ENCODE measurements at places on chromosomes 5 and 9.

DNA sequence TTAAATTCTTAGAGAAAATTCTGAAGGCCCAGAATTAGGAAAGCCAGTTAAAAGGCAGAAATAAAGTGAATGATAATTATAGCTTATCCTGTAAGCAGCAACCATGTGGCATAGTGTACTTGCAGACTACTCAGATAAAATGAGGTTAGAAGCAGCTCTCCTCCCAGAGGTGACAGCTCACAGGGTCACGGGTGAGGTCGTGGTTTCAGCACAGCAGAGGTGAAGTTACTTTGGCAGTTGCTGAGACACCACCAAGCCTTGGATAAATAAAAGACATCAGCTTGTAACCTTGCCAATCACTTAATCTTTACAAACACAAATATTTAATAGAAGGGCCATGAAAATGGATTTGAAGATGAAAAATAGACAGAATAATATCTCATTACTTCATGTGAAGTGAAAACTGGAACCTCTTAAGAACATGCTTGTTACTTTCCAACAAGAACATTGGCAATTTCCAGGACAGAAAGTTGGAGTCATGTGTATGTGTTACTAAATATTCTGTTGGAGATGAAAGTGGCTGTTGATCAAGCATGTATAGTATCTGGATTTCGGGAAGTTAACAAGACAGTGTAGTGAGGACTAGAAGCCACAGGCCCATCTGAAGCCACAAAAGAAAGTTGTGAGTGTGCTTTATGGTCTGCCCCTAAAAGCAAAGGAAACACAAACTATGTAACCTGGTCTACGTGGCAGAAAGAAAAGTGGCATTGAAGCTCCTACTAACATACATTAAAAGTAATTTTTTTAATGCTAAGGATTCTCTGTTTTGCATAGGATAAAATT lies 134.4 kb downstream of the ERCC6L2 start:
- DNase-seq, result no peak

DNA sequence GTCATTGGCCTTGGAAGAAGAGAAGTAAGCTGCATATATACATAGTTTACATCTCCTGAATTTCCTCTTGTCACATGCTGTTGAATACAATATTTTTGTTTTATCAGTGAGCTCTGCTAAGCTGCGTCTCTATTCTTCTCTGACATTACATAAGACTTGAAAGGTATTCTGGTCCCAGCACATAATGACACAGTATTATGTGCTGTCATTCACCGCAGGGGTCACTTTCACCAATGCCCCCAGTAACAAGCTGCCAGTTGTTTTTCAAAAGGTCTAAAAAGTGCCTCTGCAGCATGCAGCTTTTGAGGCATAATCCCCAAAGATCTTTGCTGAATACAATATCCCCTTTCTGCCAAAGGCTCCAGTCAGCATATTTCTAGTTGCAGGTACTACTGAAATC lies 349.0 kb upstream of the FAM174A start:
- DNase-seq, result no peak

- no peak for DNase-seq
These were observed 6.8 kb upstream of the SLC2A6 start for GRCh38 chr9:133485531-133486260.

DNA sequence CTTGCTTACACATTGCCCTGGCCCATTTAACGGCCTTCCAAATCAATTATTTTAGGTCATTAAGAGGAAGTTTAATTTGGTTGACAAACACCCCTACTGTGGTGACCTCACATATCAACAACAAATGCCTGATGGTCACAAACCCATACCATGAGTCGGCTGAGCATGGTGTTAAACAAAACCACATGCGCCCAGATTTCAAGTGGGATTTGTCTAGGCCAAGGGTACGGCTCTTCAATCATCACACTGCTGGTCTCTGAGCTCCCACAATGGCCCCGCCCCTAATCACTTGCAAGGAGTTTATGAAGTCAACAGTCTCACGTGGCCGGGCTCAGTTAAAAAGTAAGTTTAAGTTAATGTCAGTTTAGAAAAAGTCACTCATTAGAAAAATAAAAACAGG lies 243.8 kb downstream of the CRB2 start:
- DNase-seq, result no peak

DNA sequence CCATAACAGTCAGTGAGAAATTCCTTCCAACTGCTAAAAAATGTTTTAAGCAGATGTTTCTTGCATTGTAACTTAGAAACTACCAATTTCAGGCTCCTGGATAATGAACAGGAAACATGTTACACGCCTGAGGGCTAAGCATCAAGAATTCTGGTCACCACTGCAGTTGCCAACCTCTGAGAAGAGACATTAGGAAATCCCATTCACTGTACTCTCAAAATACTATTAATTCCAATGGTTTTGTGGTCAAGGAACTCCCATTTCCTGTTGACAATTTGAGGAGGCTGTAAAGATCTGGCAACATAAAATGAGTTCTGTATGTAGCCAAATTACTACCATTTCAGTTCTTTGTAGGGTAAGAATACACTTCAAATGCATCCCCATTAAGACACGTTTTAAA lies 456.0 kb upstream of the MEF2C start:
- no peak for DNase-seq

GRCh38 chr9:35844628-35845270 lies 15.7 kb downstream of the TMEM8B start:
- no peak for DNase-seq

DNA sequence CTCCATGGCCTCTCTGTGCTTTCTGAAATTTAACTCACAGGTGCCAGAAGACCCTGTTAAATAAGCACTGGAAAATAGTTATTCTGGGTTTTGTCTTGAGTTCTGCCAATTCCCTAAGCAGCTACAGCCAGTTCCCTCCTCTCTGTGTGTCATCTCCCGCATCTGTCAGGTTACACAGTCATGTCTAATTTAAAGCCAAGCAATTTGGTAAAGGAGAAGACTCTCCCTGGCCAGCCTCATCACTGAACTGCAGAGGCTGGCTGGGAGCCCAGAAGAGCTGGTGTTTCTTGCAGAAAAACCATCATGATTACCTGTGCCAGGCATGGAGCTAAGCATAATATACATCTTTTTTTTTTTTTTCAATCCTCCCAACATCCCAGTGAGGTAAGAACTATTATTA lies 141.3 kb upstream of the ZNF366 start:
- no peak for DNase-seq

- DNase-seq, result no peak
These were observed 650.3 kb downstream of the CCDC171 start for GRCh38 chr9:16202914-16203728.

GRCh38 chr9:90943341-90943740 lies 141.7 kb downstream of the SYK start:
- no peak for DNase-seq

- no peak for DNase-seq
These were observed 21.0 kb downstream of the ALDH1A1 start for GRCh38 chr9:72931897-72932296.

- DNase-seq, result no peak
These were observed 112.9 kb upstream of the ACTBL2 start for GRCh38 chr5:57595523-57595991.

- no peak for DNase-seq
These were observed 75.1 kb downstream of the PTTG1 start for GRCh38 chr5:160496784-160497183.

DNA sequence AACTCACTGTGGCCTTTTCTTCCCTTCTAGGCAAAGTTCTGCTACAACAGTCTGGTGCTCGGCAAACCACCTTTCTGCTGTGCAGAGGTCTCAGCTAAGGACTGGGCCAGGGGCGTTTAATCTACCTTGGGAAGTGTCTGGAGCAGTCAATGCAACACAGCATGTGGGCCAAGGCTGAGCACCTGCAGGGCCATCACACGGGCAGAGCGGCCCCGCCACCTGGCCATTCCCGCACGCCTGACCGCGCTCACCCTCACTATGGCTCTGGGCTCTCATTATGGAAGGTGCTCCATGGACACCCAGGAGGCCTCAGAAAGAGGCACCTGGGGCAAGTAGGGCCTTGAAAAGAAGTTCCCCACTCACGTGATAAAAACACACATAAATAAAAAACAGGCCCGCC lies 65.7 kb upstream of the TBC1D9B start:
- no peak for DNase-seq

GRCh38 chr9:35226651-35227050 lies 64.8 kb downstream of the UNC13B start:
- no peak for DNase-seq

- DNase-seq, result peak; percentile 74
These were observed at the start of gene CCDC171 for GRCh38 chr9:15552636-15553527. TSS of gene CCDC171 (plus strand) at chr9:15553043. CDS start at chr9:15564089, 11,046 bp downstream.

DNA sequence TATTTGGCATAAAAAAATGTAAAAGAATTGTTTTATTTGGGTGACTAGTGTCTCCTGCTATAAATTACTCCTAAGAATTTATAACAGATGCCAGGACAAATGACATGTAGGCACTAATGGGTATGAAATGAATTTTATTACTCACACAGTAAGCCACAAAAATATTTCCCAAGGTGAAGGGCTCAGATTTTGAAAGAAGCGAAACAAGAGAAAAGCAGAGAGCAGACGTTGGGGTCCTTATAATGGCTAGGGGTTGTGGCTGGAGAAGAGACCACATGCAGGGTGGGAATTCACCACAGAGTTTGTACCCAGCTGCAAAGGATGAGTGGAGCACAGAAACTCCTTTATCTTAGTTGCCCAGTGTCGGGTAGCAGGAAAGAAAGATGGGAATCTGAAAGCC lies 45.0 kb upstream of the PRR16 start:
- no peak for DNase-seq

DNA sequence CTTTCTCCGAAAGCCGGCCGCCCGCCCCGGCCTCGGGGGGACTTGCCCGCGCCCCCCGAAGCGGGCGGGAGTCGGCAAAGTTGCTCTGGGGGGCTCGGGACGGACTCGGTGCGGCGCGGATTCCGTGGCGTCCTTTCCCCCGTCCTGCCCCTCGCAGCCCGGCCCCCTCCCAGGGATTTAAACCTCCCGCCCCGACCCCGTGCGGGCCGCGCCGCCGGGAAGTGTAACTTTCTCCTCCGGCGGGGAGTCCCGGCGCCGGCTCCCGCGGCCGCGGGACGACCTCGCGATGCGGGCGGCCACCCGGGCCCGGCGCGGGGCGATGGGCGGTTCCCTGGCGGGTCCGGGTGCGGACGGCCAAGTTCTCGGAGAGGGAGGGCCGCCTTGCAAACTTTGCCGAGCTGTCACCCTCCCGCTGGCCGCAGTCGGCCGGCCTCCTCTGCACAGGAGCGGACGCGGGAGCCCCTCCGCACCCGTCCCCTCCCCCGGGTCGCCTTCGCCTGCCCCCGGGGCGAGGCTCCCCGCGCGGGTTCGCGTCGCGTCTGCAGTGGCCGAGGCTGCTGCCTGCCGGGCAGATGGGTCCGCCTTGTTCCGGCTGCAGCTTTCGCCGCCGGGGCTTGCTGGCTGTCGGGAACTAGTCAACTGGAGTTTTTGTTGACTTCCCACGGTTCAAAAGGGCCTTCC lies 732 bp downstream of the PBX3 start:
- peak; percentile 19 for DNase-seq

- no peak for DNase-seq
These were observed 73.4 kb downstream of the PHAX start for GRCh38 chr5:126674145-126674544.

GRCh38 chr9:20384642-20385041 lies 237.7 kb downstream of the MLLT3 start:
- DNase-seq, result no peak

DNA sequence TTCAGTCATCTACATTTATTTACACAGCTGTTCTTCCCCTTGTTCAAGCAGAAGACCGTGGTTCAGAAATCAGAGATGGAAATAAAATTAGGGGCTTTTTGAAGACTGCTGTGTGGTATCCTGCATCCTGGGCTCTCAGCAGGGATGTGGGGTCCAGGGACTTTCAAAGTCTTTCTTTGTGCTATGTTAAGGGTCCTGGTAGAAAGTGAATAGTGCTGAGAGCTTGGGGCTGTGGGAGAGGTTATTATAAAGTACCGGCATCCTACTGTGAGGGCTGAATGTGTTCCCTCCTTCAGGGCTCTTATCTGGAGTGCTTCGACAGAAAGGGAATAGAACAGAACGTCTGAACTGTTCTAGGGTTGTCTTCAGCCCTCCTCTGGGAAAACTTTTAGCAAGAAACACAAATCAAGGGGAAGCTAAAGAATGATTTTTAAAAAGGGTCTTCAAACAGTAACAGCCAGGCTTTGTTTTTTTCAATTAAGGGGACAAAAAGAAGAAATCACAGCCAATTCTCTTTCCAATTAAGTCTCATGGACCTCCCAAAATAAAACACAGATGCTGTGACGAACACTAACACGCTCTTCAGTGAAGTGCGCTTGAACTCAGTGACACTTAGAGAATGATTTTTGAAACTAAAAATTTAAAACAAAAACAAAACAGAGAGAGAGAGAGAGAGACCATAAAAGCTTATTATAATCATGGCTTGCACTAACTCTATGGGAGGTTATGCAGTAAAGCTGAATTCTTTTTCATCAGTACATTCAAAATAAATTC lies 15.7 kb upstream of the SLC1A3 start:
- DNase-seq, result no peak

- no peak for DNase-seq
These were observed 6.9 kb downstream of the YTHDC2 start for GRCh38 chr5:113520429-113520828.

DNA sequence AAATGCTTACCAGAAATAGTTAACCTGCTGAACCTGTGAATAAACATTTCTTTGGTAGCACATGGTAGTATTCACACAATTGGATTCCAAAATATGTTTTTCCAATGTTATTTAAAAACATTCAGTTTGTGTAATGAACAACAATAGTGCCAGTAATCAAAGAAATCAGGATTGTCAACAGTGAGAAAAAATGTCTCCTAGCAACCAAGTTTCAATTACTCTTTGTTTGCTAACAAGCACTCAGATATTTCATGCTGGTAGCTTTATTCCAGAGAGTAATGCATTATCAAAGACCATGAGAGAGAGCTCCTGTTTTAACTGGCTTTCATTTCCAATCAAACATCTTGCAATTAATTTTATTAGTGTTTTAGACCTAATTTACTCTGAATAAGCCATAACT lies 768.1 kb upstream of the GRAMD2B start:
- DNase-seq, result no peak

DNA sequence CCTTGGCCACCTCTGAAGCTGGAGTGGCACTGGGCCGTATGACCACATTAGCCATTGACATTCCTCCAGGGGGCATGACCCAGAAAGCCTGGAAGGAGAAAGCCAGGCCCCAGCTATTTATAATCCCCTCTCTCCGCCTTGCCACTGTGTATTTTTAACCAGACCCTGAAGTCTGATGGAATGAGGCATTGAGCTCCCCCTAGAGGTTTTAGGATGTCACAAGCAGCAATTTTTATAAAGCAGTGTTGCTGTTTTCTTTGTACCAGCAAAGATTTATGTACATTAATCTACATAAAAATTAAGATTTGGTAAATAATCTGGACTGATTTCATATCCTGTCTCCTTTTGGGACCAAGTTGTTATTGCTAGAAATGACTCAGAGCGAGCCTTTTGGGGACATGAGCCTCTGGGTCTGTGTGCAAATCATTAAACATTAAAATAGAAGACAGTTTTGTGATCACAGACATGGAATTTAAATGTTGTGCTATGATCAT lies 127.1 kb downstream of the TRIO start:
- no peak for DNase-seq

- no peak for DNase-seq
These were observed 236.5 kb downstream of the DMRTA1 start for GRCh38 chr9:22682961-22683699.

DNA sequence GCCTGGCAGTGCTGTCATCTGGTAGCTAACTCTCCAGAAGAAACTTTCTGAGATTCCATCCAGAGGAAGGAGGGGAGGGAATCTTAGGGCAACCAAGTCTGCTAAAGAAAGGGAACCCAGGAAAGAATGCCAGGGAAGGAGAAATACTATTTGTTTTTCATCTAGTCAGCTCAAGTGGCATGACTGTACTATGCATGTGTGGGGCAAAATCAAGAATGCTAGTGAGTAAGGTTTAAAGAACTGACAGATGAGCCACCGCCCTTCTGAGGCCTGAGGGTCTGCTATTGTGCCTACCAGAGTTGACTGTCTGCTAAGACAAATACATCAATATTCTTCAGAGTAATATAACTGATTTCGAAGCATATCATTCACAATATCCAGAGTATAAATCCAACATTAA lies 204.2 kb downstream of the SLC12A2 start:
- no peak for DNase-seq

Measured in stimulated activated CD4-positive, alpha-beta T cell treated with anti-CD3 and anti-CD28 coated beads, Interleukin-1b, Interleukin-23, amount 100 ng/mL, for 4 hours (primary cell).